Mammary epithelial cell (primary cell): ENCODE measurements at places on chromosomes 5 and 9.

DNA sequence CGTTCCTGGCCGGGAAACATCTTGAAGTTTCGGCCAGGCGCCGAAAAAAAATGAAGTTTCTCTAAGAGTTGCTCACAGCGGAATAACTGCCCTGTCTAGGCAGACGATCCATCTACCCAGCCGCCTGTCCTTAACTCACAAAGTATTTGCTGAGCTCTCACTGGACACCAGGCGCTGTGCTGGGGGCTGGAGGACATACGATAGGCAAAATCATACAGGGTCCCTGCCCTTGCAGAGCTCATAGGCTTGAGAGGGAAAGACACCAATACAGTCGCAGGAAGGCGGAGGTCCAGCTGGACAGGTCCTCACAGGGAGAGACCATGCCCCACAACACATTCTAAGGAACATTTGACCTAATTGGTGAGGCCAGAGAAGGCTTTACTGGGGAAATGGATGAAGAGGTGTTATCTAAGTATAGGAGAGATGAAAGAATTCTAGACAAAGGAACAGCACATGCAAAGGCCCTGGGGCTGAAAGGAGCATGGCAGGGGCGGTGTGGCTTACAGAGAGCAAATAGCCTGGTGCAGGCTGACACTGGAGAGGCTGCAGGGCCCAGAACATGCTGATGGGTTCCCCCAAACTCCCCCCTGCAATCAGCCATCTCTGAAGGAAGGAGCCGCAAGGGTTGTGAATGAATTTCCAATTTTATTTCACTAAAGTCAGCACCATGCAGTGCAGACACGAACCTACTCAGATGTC, 2.0 kb upstream of the MXD3 start:
- no peak for DNase-seq

GRCh38 chr9:111926421-111926875, 29.8 kb downstream of the UGCG start:
- no peak for DNase-seq

DNA sequence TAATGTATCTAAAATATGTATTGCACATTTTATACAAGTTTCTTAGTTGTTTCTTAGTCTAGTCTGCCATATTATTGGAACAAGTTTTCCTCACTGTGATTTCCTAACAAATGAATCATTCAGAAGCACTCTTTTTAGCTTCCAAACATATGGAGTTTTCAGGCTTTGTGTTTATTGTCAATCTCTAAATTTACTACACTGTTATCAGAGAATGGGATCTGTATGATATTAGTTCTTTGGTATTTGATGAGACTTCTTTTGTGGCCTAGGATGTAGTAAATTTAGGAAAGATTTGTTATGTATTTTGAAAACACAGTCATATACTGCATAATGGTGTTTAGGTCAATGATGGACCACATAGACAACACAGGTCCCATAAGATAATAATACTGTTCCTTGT, 25.7 kb downstream of the SREK1IP1 start:
- no peak for DNase-seq

- DNase-seq = no peak
Measured at GRCh38 chr9:113331780-113332179, 8.3 kb downstream of the WDR31 start.

DNA sequence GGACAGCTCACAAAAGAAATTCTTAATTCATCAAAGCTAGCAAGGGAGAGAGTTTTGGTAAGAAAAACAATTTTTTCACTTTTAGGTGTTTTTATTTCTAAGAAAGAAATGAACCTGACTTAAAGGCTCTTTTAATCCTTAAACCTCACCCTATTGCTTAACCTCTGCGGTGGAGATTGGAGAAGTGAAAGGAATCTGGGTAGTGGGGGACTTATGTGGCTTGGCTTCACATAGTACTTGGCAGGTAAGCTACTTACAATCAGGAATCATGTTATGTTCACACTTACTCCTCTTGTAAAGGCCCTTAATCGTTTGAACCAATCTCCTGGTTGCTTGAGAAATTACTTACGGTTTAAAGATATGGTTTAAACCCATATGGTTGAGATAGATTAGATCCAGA, 104.8 kb downstream of the ISOC1 start:
- no peak for DNase-seq

- peak; percentile 47 for DNase-seq
Measured at GRCh38 chr5:95770830-95771708, 39.9 kb downstream of the RHOBTB3 start.

- no peak for DNase-seq
Measured at GRCh38 chr5:1131191-1131621, 19.3 kb upstream of the SLC12A7 start.

- DNase-seq = no peak
Measured at GRCh38 chr9:133120501-133121197, 391 bp downstream of the RALGDS start.

DNA sequence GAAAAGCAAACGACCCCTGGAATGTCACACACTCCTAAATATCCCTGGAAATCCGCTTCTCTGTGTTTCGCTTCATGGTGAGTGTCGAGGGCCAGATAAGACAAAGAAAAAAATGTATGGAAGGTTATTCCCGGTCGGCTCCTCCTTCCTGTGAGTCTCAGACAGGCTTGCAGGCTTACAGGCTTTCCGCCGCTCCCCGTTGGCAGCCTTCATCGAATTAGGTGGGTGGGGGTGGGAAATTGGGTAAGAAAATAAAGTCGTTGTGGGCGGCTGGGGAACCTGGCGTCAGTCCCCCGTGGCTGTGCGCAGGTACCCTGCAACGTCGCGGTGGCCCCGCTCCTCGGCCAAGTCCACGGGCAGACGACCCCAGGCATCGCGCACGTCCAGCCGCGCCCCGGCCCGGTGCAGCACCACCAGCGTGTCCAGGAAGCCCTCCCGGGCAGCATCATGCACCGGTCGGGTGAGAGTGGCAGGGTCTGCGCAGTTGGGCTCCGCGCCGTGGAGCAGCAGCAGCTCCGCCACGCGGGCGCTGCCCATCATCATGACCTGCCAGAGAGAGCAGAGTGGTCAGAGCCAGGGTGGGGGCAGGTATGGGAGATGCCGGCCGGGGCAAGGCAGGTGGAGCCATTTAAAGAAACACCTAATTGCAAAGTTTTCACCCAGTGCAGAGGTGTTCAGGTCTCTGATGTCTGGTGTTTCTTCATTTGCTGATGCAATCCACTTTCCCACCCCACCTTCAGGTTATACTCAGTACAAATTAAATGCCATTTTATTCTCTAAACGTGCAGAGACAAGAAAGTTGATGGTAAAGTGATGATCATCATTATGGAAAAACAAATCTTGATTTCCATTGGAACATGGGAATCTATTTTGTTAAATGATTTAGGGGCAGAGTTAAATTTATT, 3.2 kb downstream of the CDKN2B start:
- peak; percentile 30 for DNase-seq

- DNase-seq = peak; percentile 45
Measured at GRCh38 chr5:115069087-115069968, 100.4 kb downstream of the TRIM36 start.

DNA sequence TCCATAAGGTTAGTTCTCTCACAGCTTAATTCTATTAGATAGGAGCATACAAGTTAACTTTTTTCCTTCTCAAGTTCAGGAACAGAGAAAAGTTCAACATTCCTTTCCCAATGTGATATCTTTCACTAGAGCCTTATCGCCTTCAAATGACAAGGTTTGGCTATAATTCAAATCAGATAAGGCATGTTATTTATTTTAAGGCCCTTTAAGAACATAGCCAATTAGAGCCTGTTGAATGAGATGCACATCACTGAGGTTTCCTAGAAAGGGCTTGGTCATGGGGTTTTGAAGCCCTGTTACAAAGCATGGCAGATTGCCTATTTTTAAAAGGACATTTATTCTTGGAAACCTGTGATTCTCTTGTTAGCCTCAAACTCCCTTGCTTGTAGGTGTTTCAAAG, 123.4 kb downstream of the BASP1 start:
- no peak for DNase-seq

DNA sequence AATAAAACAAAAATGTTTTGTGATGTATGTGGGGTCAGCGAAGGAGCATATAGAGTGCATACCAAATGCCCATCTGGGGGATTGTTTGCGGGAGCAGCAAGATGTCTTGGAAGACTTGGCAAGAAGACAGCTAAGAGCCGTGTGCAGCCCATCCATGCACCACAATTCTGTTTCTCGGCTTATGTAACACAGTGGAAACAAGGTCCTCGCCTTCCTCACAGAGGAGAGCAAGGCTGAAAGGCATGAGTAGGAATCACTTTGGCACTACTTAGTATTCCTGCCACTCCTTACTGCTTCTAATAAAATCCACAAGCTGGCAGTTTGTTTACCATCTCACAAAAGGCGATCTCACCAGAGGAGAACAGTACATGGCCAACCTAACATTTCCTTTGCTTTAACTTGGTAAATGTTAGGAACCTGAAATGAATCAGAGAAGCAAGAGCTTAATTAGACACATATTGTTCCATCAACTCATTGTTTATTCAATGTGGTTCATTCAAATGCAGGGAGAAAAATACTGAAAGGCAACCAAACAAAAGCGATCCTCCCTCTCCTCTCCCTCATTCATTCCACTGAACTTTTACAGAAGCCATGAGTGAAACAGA, 648.1 kb downstream of the ACTL7B start:
- no peak for DNase-seq

DNA sequence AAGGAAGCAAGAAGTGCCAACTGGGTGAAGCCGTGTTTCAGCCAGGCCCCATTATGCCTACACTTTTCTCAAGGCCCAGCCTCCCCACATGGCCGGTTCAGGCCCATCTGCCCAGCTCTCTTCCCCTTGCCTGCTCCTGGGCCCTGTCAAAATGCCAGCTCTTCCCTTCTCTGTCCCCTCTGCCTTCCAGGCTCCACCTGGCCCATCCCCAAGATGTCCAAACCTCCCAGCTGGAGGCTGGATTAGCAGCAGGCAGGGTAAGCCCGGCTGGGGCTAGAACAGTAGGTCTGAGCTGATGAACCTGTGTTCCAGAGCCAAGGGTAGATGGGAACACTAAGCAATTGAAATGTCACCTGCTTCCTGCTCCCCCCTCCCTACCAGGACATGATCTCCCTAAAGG, 64.1 kb upstream of the HSPA9 start:
- no peak for DNase-seq

DNA sequence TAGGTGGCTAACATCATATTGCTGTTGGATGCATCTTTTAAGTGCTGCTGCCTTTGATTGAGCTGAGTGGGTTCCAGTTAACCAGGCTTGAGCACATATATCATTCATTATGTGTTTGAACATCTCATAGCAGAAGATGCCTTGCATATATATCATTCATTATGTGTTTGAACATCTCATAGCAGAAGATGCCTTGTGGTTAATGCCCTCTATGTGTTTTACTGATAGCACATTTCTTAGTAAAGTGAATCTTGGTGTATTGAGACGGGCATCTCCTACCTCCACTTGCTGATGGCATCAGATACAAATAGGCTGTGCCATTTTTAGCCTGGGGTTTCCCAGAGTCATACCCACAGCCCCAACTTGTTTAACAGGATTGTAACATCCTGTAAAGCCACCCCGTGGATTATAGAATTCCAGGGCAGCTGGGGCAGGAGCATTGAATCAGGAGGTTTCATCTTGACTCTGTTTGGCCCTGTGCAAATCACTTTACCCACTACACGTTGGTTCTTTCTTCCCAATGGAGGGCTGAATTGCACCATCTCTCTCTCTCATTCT, 26.5 kb downstream of the MTAP start:
- peak; percentile 73 for DNase-seq

GRCh38 chr9:69171049-69171448, 3.0 kb upstream of the TJP2 start:
- peak; percentile 100 for DNase-seq

GRCh38 chr5:174176511-174176910, 131.0 kb downstream of the NSG2 start:
- DNase-seq = no peak

DNA sequence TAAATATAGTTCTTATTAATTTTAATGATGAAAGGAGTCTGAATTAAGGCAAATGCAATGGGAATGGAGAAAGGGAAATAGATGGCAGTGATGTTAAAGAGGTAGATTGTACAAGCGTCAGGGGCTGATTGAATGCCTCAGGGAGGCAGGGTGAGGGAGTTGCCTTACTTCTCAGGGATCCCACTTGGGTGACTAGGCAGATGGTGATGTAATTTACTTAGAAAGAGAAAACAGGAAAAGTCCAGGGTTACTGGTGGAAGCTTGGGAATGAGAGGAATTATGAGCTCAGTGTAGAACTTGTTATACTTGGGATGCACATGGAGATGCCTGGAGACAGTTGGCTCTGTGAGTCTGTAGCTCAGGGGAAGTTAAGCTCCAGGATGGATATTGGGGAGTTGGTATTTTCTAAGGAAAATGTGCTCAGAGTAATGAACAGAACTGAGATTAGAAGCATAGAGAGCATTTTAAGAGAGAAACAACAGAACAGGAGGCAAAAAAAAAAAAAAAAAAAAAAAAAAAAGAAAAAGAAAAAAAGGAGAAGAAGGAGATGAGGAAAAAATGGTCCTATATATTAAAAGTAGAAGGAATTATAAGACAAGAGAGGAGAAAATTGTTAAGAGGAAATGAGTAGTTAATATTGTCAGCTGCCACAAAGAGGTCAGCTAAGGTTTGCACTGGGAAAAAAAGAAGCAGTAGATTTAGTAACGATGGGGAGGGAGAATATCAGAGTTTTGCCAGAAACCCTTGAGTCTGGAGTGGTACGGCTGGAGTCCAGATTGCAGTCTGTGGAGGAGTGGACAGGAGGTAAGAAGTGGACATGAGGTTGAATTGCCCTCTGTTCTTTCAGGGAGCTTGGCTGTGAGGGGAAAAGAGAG, 88.0 kb upstream of the ELL2 start:
- DNase-seq = peak; percentile 71

DNA sequence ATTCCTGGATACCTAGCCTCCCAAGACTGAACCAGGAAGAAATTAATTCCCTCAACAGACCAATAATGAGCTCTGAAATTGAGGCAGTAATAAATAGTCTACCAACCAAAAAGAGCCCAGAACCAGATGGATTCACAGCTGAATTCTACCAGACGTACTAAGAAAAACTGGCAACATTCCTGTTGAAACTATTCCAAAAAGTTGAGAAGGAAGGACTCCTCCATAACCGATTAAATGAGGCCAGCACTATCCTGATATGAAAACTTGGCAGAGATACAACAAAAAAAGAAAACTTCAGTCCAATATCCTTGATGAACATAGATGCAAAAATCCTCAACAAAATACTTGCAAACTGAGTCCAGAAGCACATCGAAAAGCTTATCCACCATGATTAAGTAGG, 392.5 kb upstream of the GRAMD2B start:
- no peak for DNase-seq

DNA sequence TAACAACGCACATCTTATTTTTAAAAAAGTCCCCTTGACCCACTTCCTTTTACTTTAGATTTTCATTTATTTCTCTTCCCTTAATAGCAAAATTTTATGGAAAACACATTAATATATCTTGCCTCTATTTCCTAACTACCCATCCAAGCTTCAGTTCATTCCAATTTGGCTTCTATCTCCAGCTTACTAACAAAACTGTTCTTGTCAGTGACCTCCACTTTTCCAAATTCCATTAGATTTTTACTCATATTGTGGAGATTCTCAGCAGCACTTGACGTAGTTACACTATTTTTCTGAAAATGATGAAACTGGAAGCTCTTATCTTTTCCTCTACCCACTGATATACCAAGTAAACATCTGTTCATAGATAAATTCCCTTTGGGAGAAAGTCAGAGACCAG, 46.5 kb upstream of the ADAMTS19 start:
- no peak for DNase-seq
